Articular chondrocyte of knee joint (primary cell): ENCODE measurements at places on chromosomes 11 and 22. TPM values are rescaled to one million over a fixed set of nuclear protein-coding genes. Genes with fewer than 3 reads are reported as not detected.

Gene C11orf16
- not detected in 2 replicates for total RNA-seq

Gene FAM180B
- 0.11 and 0.26 TPM in 2 replicates for total RNA-seq

Gene MPPED2
- total RNA-seq: 3.4 and 5.4 TPM in 2 replicates

Gene SBF1
- 46.3 and 52.2 TPM in 2 replicates for total RNA-seq

Gene OR4C45
- not detected in 2 replicates for total RNA-seq

Gene TEF
- 9.5 and 10.6 TPM in 2 replicates for total RNA-seq

Gene TRIM49
- not detected in 2 replicates for total RNA-seq

Gene OTOG
- not detected in 2 replicates for total RNA-seq

Gene OR8D4
- total RNA-seq: 0.32 TPM in 1 of 2 replicates, not detected in the other

Gene NF2
- 120 TPM in 2 replicates for total RNA-seq

Gene MFNG
- 0.39 and 0.86 TPM in 2 replicates for total RNA-seq

Gene OR52E8
- not detected in 2 replicates for total RNA-seq

Gene KRTAP5-8
- total RNA-seq: 0.22 and 0.26 TPM in 2 replicates

Gene EIF3M
- 553 and 584 TPM in 2 replicates for total RNA-seq

Gene INS
- total RNA-seq: not detected in 2 replicates

Gene OR51I1
- total RNA-seq: 0.22 TPM in 1 of 2 replicates, not detected in the other

Gene MOV10L1
- under 0.01 and 0.43 TPM in 2 replicates for total RNA-seq

Gene SDHAF2
- 44.9 and 63.3 TPM in 2 replicates for total RNA-seq

Gene TMEM121B
- 0.11 and 0.13 TPM in 2 replicates for total RNA-seq

Gene BSCL2
- 52.7 and 54.8 TPM in 2 replicates for total RNA-seq
